ENCODE measurements at places on chromosomes 5 and 9.

- peak; percentile 1 for DNase-seq
Measured at GRCh38 chr9:90142580-90142979, 500.0 kb downstream of the DIRAS2 start.

- DNase-seq = no peak
Measured at GRCh38 chr5:140549237-140550144, 2.0 kb downstream of the EIF4EBP3 start.

GRCh38 chr9:123296174-123296573, 27.8 kb upstream of the STRBP start:
- DNase-seq = no peak

DNA sequence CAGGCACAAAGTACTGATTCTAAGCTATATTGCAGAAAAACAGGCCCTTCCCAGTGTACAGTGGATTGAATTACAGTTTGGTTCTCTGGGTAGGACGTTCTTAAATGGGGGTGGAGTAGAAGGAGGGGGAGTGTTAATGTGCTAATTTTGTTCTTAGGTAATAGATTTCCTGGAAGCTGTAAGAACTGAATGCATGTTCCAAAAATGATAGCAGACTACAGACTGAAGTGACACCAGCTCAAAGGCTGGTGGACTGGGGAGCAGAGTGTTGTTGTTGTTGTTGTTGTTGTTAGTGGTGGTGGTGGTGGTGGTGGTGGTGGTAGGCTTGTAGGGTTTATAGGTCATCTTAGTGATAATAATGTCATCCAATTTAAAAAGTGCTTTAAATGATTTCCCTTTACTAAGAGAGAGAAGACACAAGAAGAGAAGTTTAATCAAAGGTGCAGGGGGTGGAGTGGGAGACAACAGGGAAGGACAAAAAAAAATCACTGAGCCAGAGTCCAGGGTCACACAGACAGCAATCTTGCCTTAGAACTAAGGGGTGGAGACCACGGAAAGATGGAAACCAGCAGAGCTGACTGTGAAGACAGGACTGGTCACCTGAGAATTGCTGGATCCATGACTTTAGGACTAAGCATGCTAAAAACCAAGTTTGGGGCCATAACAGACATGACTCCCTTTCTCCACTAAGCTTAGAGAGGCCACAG, 27.0 kb downstream of the TTLL11 start:
- no peak for DNase-seq

DNA sequence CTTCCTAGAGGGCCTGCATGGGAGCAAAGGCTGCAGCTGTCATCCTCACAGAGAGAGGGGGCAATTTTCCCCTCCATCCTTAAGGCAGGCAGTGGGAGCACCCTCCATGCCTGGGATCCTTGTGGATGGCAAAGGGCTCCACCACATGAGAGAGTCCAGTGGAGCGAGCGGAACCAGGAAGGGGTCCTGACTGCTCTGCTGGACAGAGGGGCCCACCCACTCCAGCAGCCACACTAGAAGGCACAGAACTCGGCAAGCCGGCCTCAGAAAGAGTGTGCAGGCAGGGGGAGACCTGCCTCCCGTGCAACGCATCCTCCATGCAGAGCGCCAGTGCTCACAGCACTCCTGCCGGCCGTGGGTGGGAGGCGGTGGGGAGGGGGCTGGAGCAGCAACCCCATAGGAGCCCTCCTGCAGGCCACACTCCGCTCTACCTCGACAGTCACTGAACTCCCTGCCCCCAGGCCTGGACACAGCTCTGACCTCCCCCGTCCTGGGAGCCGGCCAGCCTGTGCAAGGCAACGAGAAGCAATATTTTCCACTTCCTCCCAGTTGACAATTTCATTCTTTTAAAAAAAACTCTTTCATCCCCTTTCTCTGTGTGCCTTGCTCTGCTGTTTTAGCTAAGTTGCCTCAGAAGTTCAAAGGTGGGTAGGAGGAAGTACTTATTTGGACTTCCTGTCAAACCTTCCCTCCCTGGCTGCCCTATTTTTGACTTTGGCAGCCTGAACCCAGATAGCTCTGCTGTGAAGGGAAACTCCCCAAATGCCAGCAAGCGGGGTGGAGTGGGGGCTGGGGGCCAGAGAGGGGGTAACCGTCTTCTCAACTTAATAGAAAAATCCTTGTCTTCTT, 5.3 kb upstream of the LCP2 start:
- DNase-seq = no peak

DNA sequence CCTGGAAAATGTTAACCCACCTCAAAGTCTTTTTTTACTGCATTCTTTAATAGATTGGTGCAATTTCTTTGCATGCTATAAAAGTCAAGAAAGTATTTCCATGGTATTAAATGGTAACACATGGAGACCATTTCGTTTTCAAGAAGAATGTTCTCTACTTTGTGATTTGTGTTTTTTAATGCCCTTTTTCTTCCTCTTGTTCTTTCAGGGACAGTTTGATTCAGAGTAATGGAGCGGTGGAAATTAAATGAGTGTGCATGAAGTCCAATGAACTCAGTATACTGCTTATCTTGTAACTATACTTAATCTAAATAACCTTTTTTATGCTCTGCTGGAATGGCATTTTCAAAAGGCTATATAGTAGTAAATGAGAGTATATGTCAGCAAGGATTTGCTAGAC, 507.0 kb upstream of the CDH6 start:
- DNase-seq = no peak

- no peak for DNase-seq
Measured at GRCh38 chr5:181069767-181070491, 29.9 kb downstream of the BTNL9 start.

- no peak for DNase-seq
Measured at GRCh38 chr9:130119519-130120298, 52.5 kb upstream of the NCS1 start.

DNA sequence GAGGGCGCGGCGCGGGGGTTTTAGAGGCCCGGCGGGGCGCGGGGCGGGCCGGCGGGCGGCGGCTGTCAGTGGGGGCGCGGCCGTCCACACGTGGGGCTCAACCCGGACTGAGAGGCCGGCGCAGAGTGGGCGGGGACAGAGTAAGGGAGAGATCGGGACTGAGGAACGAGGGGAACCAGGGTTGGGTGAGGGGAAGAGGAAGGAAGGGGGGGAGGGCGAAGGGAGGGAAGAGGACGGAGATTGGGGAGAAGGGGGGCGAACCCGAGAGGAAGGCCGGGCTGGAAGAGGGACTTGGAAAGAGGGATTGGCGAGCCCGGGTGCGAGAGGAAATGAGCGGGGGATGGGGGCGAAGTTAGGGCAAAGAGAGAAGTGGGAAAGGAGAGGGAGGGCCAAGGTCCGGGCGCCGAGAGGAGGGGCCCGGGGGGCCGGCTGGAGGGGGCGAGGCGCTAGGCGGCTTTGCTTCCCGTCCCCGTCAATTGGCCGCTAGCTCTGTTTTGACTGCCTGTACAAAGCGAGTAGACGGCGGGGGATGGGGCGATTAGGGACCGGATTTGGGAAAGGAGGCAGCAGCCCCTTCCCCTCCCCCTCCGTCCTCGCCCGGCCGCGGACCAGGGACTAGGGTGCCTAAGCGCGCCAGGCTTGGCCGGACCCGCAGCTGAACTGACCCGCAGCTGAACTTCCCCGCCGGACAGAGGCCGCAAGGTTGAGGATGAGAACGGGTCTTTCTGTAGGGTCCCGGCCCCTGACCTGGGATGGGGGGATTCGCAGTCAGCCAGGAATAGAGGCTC, 399 bp upstream of the FBN2 start:
- no peak for DNase-seq

- DNase-seq = no peak
Measured at GRCh38 chr5:332843-333242, 11.3 kb downstream of the AHRR start.

- DNase-seq = no peak
Measured at GRCh38 chr5:445591-445990, 2.6 kb downstream of the EXOC3 start.

GRCh38 chr5:76622973-76623596, at the start of gene F2RL2:
TSS of gene F2RL2 (minus strand) at chr5:76623403. CDS start at chr5:76623230, 173 bp downstream.
- DNase-seq = peak; percentile 23

DNA sequence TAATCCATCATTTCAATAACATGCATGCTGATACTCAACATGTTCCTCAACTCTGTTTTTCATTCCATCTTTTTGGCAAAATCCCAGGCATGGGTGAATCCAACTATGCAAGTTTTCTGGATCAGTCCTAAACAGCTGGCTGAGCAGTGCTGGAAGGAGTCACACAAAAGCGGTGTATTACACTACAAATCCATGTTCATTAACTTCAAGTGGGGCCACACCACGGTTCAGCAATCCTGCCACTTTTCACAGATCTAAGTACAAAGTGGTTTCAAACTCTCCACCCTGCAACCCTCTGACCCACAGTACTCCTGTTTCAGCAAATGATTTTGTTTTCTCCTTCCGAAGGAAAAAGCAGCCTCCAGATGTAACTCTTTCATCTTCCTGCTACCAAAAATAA, 222.5 kb downstream of the EPB41L4A start:
- no peak for DNase-seq

GRCh38 chr5:14355391-14355790, 212.2 kb downstream of the TRIO start:
- DNase-seq = no peak

GRCh38 chr5:132225165-132226032, 2.3 kb downstream of the P4HA2 start:
- peak; percentile 80 for DNase-seq

GRCh38 chr9:84950879-84951811, 281.6 kb downstream of the NTRK2 start:
- no peak for DNase-seq
